Activated T-cell treated with anti-CD3 and anti-CD28 coated beads, Interleukin-2, amount 50 U/mL, for 4 hours (primary cell): ENCODE measurements at places on chromosomes 13 and 19. TPM values are rescaled to one million over a fixed set of nuclear protein-coding genes. Genes with fewer than 3 reads are reported as not detected.

RNF6 gene
- total RNA-seq, result 65.7 TPM

GET3 gene
- 93.8 TPM for total RNA-seq

PSG7 gene
- not detected for total RNA-seq

MEIS3 gene
- total RNA-seq, result not detected

ZNF667 gene
- total RNA-seq, result 0.92 TPM

CEACAM16 gene
- total RNA-seq, result not detected

ETV2 gene
- 1.2 TPM for total RNA-seq

KLK4 gene
- total RNA-seq, result not detected

FPR3 gene
- not detected for total RNA-seq

MED25 gene
- 44.1 TPM for total RNA-seq

ANKLE1 gene
- 18.1 TPM for total RNA-seq

ZNF154 gene
- total RNA-seq, result 1.3 TPM

CYP4F8 gene
- not detected for total RNA-seq

IGFL4 gene
- total RNA-seq, result not detected

DCLK1 gene
- total RNA-seq, result not detected

OR7D2 gene
- total RNA-seq, result 0.10 TPM

ZNF726 gene
- 8.7 TPM for total RNA-seq

ATP7B gene
- total RNA-seq, result 0.83 TPM

GDF15 gene
- 0.53 TPM for total RNA-seq
